ENCODE measurements at places on chromosomes 7 and 10. TPM values are rescaled to one million over a fixed set of nuclear protein-coding genes. Genes with fewer than 3 reads are reported as not detected.

The UCN3 gene
- total RNA-seq, result not detected

The NKX2-3 gene
- not detected for total RNA-seq

The ANKRD61 gene
- 0.35 TPM for total RNA-seq

The KAT6B gene
- total RNA-seq, result 14.4 TPM

The HMX3 gene
- not detected for total RNA-seq

The PRLHR gene
- not detected for total RNA-seq

The ASAH2 gene
- total RNA-seq, result 7.7 TPM

The ADAM22 gene
- 1.8 TPM for total RNA-seq

The C10orf105 gene
- total RNA-seq, result 0.05 TPM

The HECTD2 gene
- total RNA-seq, result 3.7 TPM

The SPDYE8 gene
- not detected for total RNA-seq

The SPDYE5 gene
- not detected for total RNA-seq

The GBX1 gene
- not detected for total RNA-seq

The GSTO2 gene
- total RNA-seq, result 0.33 TPM

The PRSS2 gene
- 18.0 TPM for total RNA-seq

The ANAPC16 gene
- 84.3 TPM for total RNA-seq

The TRPV6 gene
- total RNA-seq, result not detected

The PNLIPRP2 gene
- total RNA-seq, result 0.56 TPM

The CALCR gene
- not detected for total RNA-seq

The NAT16 gene
- total RNA-seq, result not detected

The PCLO gene
- total RNA-seq, result not detected

The CUZD1 gene
- 1.3 TPM for total RNA-seq

The DCLRE1A gene
- total RNA-seq, result 11.9 TPM

The LIPN gene
- total RNA-seq, result not detected

The CACNA2D1 gene
- 0.24 TPM for total RNA-seq

The LMOD2 gene
- total RNA-seq, result not detected

The NACAD gene
- total RNA-seq, result 0.66 TPM

The KCND2 gene
- total RNA-seq, result not detected

The GIMAP2 gene
- 19.7 TPM for total RNA-seq

The PIK3CG gene
- total RNA-seq, result 18.4 TPM

The SLC18A3 gene
- not detected for total RNA-seq

The BEND7 gene
- total RNA-seq, result 0.03 TPM
